ENCODE measurements at places on chromosomes 4 and X. TPM values are rescaled to one million over a fixed set of nuclear protein-coding genes. Genes with fewer than 3 reads are reported as not detected.

DNA sequence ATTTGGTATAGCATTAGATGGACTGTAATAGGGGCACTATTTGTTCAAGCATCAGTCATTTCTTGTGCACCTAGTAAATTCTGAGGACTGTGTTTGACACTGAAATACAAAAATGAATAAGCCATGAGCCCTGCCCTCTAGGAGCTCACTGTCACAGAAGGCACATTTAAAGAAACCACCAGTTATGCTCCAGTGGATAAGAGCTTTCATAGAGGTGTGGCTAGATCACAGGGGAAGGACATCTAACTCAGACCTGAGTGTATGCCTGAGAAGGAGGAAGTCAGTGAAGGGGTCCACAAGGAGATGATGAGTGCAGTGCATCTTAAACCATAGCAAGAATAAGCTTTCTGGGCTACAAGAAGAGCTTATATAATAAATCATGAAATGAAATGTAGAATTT is 40.1 kb downstream of the BTC start:
- no peak for ATAC-seq

GRCh38 chr4:70298051-70298450 is 36.7 kb upstream of the CABS1 start:
- no peak for ATAC-seq

DNA sequence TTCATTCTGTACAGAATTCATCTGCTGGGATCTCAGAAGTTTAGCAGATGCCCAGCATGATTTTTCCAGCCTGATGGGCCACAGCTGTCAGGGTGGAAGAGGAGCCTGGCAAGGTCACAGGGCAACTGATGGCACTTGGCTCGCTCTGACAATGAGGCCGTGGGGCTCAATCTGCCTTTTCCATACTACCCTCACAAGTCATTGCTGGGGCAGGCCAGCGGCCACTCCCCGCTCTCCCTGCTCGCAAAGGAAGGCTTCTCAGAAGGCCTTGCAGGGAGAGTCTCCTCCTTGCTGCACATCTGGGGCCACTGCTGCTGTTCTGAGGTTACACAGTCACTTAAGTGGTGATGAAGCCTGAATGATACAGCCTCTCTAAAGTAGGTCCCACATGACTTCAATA is 349.1 kb downstream of the NR3C2 start:
- no peak for ATAC-seq

DNA sequence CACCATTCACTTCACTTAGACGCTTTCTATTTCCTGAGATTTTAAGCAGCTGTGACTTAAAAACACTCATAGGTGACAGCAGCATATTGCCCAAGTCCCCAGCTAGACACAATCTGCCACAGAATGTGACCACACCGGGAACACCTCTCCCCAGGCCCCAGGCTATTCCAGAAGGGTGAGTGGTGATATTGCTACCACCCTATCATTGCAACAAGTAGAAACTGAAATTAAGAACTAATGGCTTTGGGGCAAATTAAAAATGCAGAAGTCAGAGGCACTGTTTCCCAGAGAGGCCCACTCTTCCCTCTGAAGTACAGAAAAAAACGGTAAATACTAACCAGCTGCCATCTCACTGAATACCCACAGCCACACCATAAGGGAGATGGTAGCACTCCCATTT is 35.0 kb downstream of the QDPR start:
- ATAC-seq = no peak

DNA sequence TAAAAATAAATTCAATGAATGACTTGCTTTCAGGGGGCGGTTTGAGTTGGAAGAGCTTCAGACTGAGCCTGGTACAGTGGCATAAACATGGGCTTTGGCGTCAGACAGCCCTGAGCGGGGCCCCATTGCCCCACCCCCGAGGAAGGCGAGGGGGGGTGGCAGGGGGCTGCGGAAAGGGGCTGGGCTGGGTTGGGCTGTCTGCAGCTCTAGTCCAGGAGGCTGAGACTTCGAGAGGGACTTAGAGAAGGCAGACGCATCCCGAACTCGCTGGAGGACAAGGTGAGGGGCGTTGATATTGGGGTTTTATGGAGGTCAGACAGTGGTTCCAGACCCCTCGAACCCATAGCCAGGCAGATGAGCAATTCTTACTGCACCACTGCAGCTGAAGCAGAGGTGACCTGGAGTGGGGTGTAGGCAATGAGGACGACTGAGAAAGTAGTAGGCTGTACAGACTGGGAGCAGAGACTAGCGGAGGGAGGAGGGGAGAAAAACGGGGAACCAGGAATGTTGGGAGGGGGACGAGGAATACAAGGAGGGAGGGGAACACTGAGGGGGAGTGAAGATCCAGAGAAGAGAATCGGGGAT is at the start of gene MAGED2:
Gene MAGED2, plus strand, starts transcription at position 222 of the 585 bp plus-strand sequence. CDS start 1,587 bp downstream, outside the sequence.
- ATAC-seq = no peak

DNA sequence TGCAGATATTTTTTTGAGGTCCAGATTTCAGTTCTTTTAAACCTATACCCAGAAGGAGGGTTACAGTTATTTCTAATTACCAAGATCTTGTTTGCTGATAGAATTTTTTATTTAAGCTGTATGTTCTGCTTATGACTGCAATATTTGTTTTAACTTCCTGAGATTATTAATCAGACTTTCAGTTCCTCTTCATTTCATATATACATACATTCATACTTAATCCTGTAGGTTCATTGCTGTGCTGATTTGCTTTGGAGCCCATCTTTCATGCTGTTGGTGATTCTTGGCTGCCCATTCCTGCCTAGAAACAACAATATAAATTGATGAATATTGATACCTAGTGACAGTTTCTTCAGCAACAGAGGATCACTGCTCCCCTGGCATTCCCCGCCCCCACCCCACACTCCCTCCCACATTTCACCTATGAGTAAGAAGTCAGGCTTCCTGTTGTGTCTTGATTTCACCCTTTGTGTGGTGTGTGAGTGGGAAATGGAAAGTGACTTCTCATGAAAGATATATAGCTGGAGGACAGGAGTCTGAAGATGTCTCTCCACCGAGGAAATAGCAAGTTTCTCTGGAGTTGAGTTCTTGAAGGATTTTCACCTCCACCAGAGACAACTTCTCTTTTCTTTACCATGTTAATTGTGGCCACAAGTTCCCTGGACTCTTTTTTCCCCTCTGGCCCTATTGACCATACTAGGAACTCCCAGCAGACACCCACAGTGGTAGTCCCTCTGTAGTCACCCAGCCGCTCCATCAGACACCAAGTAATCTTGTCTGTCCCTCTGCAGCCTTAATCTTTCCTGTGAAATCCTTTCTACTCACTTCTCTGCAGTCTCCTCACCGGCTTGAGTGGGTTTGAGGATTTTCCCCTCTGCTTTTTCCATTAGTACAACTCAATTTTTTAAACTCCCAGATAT is 118.4 kb downstream of the ASB9 start:
- ATAC-seq = peak; percentile 96

- ATAC-seq = no peak
Measured at GRCh38 chrX:72041871-72042851, 89.6 kb downstream of the RTL5 start.

- no peak for ATAC-seq
Measured at GRCh38 chr4:174173360-174173759, 110.1 kb downstream of the FBXO8 start.

DNA sequence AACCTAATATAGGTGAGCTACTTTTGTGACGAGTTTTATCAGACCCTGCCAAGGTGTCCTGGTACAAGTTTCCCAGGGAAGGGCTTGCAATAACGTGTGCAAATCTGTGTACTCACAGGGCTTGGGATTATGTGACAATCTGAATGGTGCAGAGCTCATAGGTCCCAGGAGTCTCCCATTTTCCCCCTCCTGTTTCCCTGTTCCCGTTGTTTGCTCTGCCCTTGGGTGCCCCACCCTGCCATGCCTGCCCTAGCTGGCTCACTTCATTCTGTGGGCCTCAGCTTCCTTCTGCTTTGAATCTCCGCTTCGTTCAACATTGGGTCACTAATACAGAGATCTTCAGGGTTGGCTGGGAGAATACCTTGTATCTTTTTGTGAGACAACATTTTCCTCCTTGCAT is 90.3 kb upstream of the HPF1 start:
- ATAC-seq = no peak

DNA sequence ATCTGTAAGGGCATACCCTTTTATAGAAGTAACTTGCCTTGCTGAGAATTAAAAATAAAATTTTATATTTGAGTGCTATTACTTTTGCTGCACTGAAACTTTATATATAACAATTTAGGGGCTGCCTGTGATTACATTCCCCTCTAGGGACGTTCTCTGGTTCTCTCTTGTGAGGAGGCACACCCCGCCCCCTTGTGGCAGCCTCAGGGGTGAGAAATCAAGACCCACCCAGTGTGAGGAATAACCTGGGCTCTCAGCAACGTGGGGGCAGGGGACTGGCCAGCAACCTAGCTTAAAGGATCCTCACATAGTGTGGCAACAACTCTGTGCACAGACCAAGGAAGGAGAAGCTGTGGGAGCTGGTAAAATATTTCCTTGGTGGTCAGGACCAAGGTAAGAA is 43.7 kb downstream of the MAGEA9 start:
- ATAC-seq = no peak

Gene UGT2B10
- total RNA-seq = not detected

Gene HTN1
- not detected for total RNA-seq

Gene PAGE4
- not detected for total RNA-seq

Gene USP17L12
- total RNA-seq = not detected

Gene MTHFD2L
- 9.4 TPM for total RNA-seq

Gene GLOD5
- not detected for total RNA-seq

Gene MAGEE2
- not detected for total RNA-seq

Gene CSAG1
- not detected for total RNA-seq

Gene SLC34A2
- total RNA-seq = not detected
